ENCODE measurements at places on chromosomes 12 and 14.

DNA sequence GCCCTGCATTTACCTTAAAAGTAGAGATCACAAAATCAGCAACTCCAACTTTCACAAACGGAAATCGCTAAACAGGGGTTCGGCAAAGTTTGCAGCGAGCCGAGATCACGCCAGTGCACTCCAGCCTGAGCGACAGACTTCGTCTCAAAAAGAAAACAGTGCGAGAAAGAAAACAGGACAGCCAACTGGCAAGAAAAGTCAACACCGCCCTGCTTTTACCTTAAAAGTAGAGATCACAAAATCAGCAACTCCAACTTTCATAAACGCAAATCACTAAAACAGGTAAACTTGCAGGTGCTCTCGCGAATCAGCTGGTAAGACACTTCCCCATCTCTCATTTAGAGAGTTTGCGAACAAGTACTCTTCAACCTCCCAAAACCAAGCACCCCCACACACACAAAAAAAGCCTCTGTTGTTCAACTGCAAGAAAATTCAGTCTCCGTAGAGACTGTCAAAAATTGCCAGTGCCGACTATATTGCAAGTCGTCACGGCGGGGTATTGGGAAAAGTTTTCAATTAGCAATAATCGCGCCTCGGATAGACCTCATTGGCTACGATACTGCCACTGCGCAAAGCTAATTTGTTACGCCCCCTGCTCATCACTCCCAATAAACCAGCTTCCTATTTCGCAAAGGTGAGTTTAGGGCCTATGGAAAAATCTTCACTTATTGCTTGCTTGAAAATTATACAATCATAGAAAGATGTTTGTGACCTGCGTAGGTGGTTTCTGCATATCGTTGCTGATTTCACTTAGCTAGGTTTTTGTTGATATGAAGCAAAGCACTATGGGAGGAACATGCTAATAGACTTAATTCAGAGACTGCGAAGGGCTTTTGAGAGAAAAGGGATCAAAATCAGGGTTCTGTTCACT lies at the start of gene RNU4-1:
RNU4-1 (minus strand) TSS at position 577 of the 871 bp plus-strand sequence.
- peak; percentile 22 for DNase-seq

DNA sequence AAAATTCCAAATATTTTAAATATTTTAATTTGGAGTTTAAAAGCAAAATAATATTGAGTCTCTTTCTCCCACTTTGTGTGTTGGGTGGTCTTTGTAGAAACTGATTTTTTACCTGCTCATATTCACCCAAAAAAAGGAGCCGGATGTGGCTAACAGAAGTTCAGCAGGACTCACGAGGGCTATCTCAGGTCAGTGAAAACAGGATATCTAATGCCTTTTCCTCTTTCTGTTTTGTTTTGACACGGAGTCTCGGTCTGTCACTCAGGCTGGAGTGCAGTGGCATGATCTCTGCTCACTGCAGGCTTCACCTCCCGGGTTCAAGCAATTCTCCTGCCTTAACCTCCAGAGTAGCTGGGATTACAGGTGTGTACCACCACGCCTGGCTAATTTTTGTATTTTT lies 30.8 kb downstream of the COA8 start:
- no peak for DNase-seq

DNA sequence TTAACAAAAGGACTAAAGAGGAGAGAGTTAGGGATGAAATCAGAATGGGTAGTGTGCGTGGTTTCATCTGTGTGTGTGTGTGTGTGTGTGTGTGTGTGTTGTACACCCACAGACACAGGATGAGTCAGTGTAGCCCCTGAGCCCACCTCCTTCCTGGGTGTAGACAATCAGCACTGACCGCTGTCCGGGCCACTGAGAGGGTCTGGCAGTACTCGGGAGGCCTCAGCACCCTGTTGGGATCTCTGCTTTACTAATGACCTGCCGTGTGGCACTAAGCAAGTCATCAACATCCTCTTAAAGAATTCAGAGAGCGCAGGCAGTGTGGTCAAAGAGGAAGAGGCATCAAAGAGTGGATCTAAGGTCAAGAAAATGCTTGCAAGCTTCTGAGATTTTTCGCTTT lies 112.6 kb downstream of the PRMT8 start:
- no peak for DNase-seq

DNA sequence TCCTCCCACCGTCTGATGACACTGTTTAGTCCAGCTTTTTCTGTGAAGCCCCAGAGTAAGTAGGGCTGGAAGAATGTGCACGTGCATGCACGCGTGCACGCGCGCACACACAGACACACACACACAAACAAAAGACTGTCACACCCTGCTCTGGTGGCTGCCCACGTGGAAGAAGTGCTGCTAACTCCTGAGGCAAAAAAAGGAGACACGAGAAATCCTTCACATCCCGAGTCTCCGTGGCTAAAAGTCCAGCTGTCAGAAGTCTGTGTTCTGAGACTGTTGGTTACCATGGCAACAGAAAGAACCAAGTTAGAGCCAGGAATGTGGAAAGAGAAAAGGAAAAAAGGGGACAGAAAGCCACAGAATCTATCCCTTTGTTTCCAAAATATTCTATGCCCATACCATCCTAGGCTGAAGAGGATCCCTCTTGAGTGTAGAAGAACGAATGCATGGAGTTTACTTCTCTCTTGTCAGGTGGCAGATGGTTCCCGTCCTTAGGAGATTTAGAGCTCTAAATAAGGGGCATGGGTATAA lies 1.6 kb upstream of the C12orf71 start:
- no peak for DNase-seq

GRCh38 chr12:28811457-28811856 lies 337.6 kb upstream of the FAR2 start:
- no peak for DNase-seq

GRCh38 chr12:20345866-20346265 lies 22.5 kb upstream of the PDE3A start:
- DNase-seq = no peak

DNA sequence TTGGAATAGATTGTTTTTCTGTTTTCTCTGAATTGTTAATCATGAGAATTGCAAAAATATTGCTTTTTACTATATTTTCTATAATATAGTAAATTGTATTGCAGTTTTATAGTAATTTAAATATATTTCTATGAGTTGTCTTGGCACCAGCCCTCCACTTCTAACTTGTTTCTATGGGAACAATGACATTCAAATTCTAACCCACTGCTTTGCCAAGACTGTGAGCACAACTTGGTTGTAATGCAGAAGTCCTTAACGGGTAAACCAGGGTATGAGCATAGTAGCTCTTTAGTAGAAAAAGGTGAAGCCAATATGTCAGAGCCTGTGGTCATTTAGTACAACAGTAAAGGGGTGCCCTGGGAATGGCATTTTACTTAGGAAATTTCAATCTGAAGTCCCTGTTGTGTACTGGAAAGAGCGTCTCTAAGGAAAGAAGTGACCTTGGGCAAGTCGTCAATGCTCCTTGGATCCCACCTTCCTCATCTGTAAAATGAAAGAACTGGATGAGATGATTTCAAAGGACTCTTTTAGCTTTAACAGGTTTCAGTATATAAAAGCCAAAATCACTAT lies 283.3 kb downstream of the ATP23 start:
- no peak for DNase-seq

DNA sequence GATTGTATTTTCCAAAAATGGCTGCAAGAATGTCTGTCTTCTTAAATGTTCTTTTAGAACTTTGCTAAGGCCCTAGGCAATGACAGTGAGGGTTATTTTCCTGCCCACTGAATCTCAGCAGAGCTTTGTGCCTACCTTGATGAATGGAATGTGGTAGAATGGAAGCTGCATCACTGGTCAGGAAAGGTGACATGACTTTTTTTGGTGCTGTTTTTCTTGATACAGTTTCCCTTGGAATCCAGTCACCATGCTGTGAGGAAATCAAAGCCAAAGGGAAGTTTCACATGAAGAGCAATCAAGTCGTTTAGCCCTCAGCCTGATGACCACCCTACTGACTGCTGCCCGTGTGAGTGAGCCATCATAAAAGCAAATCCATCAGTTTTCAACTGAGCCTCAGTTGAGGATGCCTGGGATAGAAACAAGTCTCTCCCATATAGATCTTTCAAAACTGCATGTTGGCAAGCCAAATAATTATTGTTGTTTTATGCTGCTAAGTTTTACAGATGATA lies 886.0 kb upstream of the FBXO33 start:
- no peak for DNase-seq

GRCh38 chr12:93318720-93319522 lies 58.8 kb upstream of the NUDT4 start:
- no peak for DNase-seq

- no peak for DNase-seq
Observed at GRCh38 chr14:104371917-104372316, 207.6 kb upstream of the C14orf180 start.

DNA sequence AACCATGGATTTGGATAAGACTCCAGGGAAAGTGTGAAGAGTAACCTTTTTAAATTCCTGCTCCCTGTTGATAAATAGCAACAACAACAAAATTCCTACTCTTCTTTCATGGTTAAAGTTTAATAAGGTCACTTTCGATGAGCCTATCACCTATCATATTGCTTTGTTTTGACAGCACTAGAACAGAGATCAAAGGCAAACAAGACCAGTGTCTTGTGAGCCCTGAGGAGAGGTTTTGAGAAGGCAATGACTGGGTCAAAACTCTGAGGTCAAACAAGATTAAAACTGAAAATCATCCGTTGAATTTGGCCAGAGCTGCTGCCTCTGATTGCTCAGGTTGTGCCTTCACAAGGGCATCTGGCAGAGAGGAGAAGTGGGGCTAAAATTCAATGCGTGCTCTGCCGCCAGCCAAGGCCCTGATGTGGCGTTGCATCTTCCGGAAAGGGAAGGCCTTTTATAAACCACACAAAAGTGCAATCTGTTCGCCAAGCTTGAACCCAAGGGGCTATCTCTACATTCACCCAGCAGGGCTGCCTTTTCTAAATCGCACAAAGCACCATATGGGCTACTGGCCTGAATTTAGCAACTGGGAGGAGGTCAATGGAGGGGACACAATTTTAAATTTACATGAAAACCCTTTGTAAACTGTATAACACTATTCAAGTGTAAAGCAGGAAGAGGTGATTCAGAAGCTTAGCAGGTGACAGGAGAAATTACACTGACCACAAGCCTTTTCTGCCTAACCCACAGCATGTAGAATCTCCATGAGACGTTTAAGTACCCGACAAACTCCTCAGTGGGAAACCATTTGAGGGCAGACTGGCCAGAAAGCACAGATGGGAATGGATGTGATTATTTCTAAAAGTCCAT lies 140.8 kb downstream of the DAD1 start:
- DNase-seq = no peak

GRCh38 chr14:99524091-99524661 lies 43.0 kb downstream of the CCNK start:
- DNase-seq = no peak

DNA sequence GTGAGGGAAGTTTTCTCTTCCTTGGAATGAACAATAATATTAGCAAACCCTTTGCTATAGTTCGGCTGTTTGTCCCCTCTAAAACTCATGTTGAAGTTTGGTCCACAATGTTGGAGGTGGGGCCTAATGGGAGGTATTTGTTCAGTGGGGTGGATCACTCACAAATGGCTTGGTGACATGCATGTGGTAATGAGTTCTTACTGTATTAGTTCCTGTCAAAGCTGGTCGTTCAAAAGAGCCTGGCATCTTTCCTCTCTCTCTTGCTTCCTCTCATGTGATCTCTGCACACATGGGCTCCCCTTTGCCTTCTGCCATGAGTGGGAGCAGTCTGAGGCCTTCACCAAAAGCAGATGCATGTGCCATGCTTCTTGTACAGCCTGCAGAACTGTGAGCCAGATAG lies 13.1 kb upstream of the PPP4R4 start:
- DNase-seq = no peak

GRCh38 chr12:106690569-106691305 lies 83.7 kb upstream of the RIC8B start:
- no peak for DNase-seq

- no peak for DNase-seq
Observed at GRCh38 chr12:29578731-29579130, 81.2 kb upstream of the OVCH1 start.

DNA sequence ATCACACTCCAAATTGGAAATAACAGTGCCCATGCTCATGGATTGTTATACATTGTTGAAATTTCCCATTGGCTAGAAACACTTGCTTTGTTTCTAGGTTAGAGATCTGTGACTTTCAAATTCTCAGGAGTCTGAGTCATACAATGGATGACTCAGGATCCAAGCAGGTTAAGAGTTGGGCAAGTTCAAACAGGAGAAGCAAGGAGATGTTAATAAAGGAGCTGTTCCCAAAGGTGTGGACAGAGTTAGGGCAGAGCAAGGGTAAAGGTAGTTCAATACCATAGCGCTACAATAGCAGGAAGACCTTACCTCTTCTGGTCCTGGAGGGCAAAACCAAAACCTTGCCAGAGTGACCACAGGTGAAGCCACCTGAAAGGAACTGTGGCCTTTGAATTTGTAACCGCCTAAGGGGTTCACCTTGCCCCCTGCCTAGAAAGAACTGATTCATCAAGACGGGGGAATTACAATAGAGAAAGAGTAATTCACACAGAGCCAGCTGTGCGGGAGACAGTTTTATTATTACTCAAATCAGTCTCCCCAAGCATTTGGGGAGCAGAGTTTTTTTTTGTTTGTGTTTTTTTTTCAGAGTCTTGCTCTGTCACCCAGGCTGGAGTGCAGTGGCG lies 4.2 kb upstream of the AMN1 start:
- no peak for DNase-seq

- DNase-seq = no peak
Observed at GRCh38 chr12:62469704-62470103, 3.1 kb downstream of the MON2 start.

DNA sequence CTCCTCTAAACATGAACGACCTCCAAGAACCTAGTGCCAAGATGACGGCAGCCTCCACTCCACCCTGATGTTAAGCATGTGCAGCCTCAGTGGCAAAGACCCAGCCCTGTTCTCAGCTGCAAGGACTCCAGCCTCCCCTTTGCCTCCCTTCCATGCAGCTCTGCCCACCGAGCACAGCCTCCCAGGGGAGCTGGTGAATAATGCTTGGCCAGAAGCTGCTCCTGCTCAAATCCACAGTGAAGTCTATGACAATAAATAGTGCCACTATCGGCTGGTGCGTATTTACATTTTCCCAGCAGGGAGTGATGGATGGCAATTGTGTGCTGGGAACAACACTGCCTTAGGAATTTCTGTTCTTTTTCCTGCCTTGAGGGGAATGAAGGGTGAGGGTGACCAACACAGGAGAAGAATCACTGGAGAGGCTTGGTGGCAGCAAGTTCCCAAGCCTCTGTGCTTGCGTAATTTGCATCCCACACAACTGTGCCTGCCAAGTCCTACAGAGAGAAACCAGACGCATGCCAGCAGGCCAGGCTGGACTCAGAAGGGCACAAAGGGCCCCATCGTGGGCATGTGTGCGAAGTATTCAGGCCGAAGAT lies 29.9 kb upstream of the TC2N start:
- no peak for DNase-seq

GRCh38 chr14:50594577-50595316 lies 34.8 kb downstream of the ATL1 start:
- no peak for DNase-seq

- no peak for DNase-seq
Observed at GRCh38 chr12:117789195-117789912, 179.4 kb downstream of the KSR2 start.

Measured in activated CD4-positive, CD25-positive, alpha-beta regulatory T cell (primary cell).